ENCODE measurements at places on chromosomes 3 and 15.

DNA sequence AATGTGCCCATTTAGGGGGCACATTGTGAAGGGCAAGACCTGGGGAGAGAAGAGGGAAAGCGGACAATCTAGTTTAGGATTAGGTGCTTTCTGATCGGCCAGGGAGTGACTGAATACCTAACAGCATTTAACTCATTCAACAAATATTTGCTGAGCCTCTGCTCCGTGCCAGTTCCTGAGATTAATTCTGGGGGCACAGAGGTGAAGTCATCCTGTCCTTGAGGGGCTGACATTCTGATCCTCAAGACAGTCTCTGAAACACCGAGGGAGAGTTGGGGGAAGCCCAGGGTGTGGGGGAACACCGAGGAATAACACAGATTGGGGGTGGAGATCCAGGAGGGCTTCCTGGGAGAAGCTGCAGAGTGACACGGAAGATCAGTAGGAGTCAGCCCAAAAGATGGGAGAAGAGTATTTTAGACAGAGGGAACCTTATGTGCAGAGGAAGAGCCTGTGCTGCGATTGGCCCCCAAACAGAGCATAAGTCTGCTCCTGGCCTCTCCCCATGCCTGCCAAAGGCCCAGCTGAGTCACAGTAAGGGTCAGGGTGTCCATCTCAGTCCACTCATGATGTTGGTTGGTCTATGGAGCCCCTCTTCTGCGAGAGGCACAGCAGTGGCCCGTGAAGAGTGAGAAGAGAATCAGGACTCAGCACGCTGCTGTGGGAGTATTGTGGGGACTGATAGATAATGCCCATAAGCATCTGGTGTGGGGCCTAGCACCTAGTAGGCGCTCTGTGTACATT lies 60.2 kb downstream of the AMOTL2 start:
- DNase-seq, result no peak

- DNase-seq, result peak; percentile 5
Measured at GRCh38 chr3:157201648-157202278, 41.8 kb upstream of the CCNL1 start.

- no peak for DNase-seq
Measured at GRCh38 chr15:39857132-39857531, 62.9 kb downstream of the GPR176 start.

GRCh38 chr3:172511783-172512762 lies 11.2 kb downstream of the TNFSF10 start:
- no peak for DNase-seq

- no peak for DNase-seq
Measured at GRCh38 chr3:127137757-127138536, 55.0 kb upstream of the PRR23E start.
